ENCODE measurements at places on chromosomes 11 and 22.
A peak's percentile ranks its signal among the peaks of the same experiment; 100 is the strongest.

GRCh38 chr22:37811867-37812266 is 4.1 kb downstream of the GCAT start:
- DNase-seq: no peak

DNA sequence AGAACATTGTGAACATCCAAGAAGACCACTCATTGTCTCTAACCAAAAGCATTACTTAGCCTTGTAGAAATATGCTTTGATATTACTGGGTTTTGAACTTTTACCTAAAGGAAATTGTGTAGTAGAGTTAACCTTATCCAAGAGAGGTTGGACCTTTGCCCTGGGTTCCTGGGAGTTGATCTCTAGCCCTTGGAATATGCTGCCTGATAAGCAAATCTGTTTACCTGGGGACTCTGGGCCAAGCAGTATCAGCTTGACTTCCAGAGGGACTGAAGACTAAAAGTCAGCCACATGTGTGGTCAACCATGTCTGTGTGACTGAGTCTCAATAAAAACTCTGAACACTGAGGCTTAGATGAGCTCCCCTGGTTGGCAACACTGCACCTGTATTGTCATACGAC is 44.1 kb upstream of the CWF19L2 start:
- no peak for DNase-seq

DNA sequence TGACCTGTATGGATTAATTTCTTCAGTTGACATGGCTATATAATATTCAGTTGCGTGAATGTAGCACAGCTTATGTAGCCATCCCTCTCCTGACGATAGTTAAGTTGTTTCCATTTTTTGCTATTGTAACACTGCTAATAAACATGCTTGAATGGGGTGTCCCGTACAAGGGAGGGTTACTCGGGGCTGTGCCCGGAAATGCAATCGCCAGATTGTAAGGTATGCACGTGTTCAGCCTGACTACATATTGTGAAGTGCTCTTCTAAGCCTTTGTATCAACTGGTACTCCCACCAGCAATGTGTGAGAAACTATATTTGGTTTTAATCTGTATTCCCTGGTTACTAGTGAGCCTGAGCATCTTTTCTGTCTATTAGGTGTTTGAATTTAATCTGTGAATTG is 16.1 kb downstream of the ST3GAL4 start:
- DNase-seq: no peak

DNA sequence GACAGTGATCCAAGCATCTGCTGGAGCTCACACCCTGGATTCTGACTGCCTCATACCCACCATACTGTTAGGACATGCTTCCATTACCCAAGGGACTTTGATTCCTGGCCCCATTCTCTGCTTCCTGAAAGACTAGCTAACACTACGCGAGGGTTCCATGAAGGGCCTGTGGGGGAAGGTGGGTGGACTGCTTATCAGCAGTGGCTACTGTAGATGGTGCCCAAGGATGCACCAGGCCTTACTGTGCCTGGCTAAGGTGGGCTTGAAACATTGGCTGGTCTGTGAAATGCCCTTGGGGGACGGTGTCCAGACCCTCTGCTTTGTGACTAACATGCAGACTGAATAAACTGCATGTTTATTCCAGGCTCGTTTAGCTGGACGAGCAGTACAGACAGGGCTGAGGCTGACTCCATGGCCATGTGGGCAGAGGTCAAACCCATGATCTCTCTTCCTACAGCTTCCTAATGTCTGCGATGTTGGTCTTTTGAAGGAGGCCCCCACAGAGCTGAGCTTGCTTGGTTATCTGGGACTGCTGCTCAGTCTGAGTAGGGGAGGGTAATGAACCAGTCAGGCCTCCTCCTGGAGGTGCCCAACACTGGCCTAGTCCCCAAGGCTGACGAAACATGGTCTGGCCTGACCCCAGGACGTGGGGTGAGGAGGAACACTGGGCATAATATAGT is 48.3 kb upstream of the PHOX2A start:
- no peak for DNase-seq

DNA sequence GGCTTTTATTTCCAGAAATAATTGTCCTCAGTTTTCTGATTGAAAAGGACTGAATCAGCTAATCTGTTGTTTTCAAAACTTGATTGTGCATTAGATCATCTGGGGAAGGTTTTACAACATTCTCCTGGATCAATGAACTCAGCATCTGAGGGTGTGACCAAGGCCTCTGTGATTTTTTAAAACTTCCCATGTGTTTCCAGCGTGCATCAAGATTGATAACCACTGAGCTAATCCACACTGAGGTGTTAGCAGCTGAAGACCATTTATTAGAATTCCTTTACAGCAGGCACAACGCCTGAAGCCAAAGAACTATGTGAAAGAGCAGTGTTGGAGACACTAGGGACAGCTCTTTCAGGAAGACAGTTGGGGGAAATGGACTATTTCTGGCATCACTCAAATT is 10.2 kb downstream of the VSTM5 start:
- DNase-seq: no peak

GRCh38 chr11:824942-825341 is 2.8 kb upstream of the CRACR2B start:
- no peak for DNase-seq

DNA sequence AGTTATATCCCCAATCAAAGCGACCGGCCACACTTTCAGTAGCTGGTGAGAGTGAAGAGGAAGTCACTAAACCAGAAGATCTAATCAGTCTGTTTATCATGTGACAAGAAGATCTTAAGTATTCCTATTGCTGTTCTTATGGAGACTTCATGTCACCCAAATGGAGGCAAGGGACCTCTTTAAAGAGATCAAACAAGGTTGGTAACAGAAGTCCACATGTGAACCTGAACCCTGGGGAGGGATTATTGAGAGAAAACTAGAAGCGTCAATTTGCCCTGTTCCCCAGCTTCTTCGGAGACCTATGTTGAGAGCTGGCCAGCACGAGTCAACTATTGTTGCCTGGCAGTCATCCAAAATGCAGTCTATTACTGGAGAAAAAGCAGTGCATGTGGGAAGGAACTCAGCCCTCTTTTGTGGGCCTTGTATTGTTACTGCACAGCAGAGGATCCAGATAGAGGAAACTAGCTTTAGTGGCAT is 76.9 kb upstream of the CTSC start:
- no peak for DNase-seq

DNA sequence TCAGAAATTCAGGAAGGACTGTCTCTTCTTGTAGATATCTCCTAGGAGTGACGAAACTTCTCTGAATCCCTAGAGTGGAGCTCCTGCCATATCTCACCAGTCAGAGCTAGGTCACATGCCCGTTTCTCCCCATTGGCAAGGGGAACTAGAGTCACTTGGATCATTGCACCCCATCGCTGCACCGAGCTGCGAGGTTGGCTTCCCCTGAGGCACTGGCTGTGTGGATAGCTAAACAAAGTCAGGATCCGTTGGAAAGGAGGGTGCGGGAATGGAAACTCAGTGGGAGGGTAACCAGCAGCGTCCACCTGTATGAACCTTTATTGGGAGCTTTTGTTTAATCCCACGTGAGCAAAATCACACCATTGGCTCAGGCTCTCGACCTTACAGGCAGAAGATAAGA is 283.8 kb downstream of the BRD1 start:
- DNase-seq: no peak

DNA sequence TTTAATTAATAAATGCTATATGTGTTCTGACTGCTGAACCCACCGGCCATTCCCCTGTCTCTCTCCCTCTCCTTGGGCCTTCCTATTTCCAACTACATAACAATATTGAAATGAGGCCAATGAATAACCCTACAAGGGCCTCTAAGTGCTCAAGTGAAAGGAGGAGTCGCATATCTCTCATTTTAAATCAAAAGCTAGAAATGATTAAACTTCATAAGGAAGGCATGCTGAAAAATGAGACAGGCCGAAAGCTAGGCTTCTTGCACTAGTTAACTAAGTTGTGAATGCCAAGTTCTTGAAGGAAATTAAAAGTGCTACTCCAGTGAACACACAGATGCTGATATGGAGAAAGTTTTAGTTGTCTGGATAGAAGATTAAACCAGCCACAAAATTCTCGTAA is 109.2 kb downstream of the TSPAN18 start:
- no peak for DNase-seq

GRCh38 chr22:32801537-32802236 is at the start of gene TIMP3:
TIMP3 (plus strand) TSS chr22:32801705; CDS start chr22:32802002, 297 bp downstream.
- DNase-seq: peak; percentile 33

GRCh38 chr22:41826021-41826420 is 6.9 kb upstream of the SREBF2 start:
- no peak for DNase-seq

DNA sequence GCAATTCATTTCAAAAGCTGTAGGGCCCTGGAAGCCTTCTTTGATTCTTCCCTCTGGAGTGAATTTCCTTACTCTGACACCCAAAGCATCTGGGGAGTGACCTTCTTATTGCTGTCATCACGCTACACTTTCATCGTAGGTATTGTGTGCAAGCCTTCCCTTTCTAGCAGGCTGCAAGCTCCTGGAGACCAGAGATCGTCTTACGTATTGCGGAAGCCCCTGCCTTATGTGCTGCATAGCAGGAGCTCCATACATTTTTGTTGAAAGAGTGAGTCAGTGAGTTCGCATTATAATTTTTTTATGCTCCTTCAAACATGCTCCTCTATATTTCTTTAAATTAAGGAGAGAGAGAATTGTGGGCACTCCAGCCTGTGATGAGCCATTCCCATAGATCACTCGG is 21.2 kb upstream of the TMEM218 start:
- no peak for DNase-seq

DNA sequence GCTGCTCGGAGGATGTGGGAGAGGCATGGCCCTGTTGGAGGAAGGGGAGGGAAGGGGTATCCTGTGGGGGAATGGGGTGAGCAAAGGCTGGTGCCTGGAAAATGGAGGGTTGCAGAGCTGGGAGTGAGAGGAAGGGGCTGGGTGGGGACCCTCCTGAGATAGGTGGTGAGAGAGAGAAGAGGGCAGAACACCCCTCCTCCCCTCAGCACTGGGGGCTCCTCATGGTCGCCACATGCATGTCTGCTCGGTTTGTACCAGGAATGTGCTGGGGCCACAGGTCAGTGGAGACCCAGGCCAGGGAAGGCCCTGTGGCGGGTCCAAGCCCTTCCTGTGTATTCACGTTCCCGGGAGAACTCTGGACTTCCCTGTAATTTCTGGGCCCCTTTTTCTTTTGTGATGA is 27.8 kb upstream of the ACR start:
- DNase-seq: no peak

DNA sequence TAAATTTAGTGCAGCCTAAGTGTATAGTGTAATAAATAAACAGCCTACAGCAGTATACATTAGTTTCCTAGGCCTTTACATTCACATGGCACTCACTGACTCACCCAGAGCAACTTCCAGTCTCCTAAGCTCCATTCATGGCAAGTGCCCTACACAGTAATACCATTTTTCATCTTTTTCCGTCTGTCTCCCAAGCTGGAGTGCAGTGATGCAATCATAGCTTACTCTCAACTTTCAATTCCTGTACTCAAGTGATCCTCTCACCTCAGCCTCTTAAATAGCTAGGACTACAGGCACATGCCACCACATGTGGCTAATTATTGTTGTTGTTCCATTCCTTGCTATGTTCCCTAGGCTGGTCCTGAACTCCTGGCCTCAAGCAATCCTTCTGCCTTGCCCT is 54.4 kb downstream of the FCHSD2 start:
- no peak for DNase-seq

DNA sequence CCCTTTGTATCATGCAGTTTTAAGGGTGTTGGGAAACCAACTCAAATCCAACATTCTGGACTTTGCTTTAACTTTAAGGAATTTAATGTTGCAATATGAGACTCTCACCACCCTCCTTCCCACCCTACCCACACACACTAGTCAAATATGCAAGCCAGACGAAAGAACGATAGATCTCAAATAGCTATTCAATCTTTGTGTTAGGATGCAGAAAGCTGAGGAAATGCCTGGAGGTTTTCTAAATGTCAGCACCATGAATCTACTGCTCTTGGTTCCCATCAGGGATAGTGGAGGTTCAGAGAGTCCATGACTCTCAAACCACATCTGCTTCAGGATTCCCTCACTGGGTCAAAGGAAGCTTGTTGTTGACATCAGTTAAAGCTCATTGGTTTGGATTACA is 33.7 kb downstream of the EXPH5 start:
- DNase-seq: no peak

DNA sequence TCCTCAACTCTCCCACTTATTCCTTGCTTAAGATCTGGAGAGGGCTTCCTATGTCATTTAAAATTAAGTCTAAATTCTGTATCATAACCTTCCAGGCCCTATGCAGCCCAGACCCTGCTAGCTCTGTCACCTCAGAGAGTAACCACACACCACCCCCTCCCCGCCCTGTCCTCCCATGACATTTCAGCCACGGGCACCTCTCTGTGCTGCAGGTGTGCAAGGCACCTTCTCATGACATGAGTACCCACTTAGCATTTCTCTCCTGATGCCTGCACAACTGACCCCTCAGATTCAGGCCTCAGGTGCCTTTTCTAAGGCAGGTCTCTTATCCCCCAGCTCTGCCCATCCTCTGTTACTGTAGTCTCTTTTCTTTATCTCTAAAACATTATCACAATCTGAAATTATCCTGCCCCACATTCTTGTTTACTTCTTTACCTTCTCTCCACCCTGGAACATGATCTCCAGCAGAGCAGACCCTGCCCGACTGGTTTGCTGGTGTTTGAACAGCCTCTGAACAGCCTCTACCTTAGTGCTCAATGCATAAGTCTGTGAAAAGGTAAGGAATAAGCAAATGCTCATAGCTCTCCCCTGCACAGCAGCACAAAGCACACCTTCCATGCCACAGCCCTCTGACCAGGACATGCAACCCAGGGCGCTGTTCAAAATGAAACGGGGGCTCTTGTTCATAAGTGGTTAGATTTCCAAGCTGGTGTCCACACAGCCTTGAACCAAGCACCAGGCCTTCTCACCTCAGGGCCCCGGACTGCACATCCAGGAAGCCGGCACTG is 196.1 kb upstream of the B3GAT1 start:
- DNase-seq: no peak

- DNase-seq: peak; percentile 19
Measured at GRCh38 chr11:63212742-63213141, 30.7 kb downstream of the SLC22A25 start.

DNA sequence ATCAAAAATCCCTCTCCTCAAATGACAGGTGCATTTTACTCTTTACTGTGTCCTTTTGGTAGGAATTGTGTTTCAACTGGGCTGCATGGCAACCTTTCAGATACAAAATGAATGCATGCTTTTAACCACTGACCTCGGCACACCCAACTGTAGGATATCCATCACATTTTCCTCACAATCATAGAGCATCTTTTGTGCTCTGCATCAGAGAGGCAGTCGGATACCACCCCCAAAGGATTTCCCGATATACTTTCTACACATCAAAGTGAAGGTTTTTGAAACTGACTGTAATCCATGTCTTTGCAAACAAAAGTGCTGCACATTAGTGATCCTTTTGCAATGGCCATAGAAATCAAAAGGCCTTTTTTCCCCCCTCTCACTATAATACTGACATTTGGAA is 9.1 kb downstream of the ME3 start:
- no peak for DNase-seq

DNA sequence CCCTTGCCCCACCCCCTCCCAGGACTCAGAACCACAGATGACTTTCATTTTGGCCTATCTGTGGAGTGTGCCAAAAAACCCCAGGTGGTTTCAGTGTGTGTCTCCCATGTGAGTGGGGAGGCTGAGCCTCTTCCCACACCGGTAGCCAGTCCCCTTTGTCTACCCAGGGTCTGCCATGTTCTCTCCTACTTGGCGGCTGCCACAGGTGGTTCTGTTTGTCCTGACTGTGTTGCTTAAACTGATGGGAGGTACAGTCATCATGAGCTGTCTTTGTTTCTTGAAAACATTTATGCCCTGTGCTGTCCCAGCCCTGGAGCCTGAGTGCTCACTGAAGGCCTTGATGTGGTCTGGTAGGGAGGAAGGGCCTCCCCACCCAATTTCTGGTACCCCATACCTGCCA is 39.7 kb upstream of the SUSD2 start:
- DNase-seq: peak; percentile 66

- no peak for DNase-seq
Measured at GRCh38 chr11:105156720-105157119, 17.2 kb upstream of the CARD18 start.
